Right renal cortex interstitium (tissue), 3 donors: ENCODE measurements at places on chromosomes 2 and 18.

- no peak for DNase-seq
These were observed 9.9 kb downstream of the LIMS2 start for GRCh38 chr2:127665267-127665893.

DNA sequence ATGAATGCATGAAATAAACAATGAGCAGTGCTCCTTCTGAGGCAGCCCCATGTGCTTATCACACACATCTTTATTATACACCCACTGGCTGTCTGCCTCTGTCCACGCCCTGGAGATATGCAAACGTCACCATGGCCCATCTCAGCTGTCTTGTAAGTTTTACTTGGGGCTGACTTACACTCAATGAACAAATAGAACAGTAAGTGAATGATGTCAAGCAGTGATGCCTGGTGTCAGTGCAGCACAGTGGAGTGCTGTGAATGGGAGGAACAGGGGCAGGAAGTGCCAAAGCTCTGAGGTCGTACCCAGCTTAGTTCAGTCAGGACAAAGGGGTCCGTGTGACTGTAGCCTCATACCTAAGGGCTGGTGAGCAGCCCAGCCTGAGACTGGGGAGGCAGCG is 659.5 kb upstream of the HS6ST1 start:
- no peak for DNase-seq

DNA sequence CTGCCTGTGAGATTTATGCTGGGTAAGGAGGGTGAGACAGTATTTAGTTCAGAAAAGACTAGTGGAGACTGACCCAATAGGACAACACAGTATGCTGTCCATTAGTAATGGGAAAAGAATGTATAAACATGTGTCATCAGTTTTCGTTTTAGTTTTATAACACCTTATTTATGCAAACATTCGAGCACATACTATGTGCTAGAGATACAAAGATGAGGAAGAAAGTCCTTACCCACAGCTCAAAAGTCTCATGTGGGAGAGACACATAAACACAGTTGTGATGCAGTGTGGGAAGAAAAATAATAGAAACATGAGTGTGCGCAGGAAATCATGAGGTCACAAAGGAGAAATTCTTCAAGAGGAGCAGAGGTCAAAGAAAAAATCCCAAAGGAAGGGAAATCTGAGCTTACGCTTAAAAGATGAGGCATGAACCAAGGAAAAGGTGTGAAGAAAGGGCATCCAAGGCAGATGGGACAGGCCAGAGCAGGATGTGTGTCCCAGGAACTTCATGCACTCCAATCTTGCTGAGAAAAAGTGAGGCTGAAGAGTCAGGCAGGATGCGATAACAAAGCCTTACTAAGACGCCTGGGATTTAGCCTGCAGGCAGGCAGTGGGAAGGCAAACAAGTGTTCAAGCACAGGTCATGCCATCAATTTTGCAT is 8.1 kb downstream of the METTL21A start:
- DNase-seq = no peak

GRCh38 chr2:88950010-88950409 is 258.5 kb downstream of the RPIA start:
- DNase-seq = no peak

DNA sequence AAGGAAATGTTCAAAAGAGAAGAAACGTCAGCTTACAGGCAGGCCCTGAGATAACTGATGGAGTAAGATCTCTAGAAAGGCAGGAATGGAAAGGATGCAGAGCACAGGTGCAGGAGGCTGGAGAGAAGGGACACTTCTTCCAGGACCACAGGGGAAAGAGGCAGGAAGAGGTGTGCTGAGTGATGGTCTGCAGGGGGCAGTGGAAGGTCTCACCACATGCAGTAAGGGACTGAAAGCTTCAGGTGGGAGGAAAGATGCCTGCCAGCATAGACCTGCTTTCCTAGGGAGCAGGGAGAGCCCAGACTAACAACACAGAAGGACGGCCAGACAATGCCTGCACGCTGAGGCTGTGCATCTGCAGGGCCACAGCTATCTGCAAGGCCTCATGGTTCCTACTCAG is 156.8 kb downstream of the L3MBTL4 start:
- DNase-seq = no peak

DNA sequence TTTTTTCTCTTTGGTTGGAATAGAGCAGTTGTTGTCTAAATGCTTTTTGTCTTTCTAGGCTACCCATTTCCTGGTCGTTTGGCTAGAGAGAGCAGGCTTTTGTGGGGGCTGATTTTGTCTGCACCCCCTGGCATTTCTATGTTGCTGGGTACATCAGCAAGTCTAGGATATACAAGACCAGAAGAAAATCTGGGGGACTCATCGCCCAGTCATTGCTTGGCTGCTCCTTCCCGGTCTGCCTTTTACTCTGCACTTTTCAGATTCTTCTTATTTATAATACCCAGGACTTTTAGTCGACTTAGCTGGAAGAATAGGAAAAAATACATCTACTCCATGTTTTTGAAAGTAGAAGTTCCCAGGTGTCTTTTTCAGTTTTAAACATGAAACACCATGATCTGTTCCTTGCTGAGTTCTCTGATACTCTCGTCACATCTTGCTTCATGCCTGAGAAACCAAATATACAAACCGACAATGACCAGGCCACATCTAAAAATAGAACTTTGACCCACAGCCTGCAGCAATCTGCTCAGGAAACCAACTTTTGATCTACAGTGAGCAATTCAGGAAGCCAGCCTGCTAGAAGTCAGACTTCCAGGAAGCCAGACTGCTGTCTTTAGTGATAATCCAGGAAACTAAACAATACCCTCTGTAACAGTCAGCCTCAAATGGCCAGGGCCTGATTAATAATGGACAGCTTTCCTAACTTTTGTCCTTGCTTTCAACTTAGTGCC is 163.8 kb upstream of the MEX3C start:
- DNase-seq = no peak

DNA sequence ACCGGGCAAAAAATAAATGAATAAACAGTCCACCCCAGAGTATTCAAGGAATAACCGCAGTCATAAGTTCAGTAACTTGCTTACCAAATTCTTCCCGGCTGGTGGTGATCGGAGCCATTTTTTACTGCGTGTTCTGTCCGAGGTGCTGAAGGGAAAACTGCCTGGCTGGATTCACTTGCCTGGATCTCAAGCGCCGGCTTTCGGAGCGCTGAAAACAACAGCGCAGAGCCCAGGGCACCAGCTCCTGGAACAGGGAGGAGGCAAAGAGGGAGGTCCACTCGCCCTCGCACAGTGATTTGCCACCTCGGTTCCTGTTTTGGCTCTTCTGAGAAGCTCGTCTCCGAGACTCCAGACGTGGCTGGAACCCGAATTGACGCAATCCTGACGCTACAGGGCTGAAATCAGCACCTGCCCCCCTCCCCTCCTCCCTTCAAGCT is at the start of gene SYT4:
Gene SYT4 (minus strand): TSS at position 327 of the 437 bp plus-strand sequence. CDS start 209 bp downstream, at position 118.
- peak; percentile 80 for DNase-seq

DNA sequence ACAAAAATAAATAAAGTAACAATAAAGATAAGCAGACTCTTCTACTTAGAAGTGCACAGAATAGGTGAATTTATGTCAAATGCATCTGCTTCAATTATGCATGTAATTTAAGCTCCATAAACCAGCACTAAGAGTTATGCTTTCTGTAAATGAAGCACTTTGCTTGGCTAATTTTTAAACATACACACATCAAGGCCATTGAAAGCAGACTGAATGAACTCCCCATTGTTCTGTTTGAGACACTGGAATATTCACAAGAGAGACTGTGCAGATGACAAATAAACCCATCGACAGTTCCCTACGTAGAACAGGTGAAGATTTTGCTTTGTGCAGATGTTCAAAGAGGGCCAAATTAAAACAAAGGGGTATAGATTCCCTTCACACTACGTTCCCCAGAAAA is 133.4 kb downstream of the PID1 start:
- DNase-seq = no peak

GRCh38 chr2:150675807-150676206 is 188.3 kb upstream of the RND3 start:
- DNase-seq = no peak

GRCh38 chr18:48953104-48953706 is 2.4 kb upstream of the SMAD7 start:
- no peak for DNase-seq

- DNase-seq = no peak
These were observed 55.6 kb upstream of the DLGAP1 start for GRCh38 chr18:4510711-4511110.

GRCh38 chr2:223197046-223197445 is 145.1 kb downstream of the KCNE4 start:
- DNase-seq = no peak

- no peak for DNase-seq
These were observed 455.9 kb upstream of the SOX11 start for GRCh38 chr2:5236249-5236648.

DNA sequence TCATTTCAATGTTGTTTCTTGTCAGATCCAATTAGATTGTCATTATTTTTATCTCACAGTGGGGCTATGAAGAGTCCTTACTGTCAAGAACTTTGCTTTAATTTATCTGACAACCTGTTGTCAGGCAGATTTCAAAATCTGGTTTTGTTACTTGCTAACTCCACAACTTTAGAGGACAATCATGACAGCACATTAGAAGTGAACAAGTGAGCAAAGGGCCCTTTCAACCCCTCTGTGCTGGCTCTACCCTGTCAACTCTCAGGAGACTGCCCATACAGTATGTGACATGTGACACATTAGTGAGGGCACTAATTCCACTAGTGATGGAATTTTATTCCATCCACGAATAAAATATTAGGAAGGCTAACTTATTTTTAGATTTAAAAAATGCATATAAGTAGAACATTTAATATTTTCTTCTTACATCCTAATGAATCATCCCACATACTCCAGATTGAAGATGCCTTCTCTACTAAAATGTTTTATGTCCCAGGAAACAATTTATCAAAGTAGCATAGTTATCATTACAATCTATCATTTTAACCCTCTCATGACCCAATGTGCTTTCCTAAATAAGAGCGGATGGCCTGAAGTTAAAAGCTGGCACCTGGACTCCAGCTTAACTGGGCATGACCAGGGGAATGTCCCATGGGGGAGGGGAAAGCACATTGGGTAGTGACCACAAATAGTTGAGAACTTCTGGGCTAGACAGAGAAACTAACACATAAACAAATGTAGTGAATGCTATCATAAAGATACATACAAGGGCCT is 97.6 kb upstream of the PPP1CB start:
- no peak for DNase-seq

DNA sequence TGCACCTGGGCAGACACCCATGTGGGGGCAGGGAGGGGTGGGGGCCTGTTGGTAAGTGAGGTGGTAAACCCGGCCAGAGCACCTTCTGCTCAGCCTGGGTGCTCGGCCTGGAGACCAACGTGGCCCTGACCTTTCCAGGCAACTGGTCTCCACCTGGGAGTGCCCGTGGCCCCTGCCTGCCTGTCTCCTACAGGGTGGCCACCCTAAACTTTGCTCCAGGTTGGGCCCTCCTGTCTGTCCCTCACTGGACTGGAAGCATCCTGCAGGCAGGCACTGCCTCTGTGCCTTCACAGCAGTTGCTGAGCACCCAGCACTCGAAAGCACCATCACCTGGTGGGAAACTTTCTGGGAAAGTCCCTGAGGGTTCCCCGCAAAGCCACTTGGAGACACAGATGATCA is 171.3 kb downstream of the TWIST2 start:
- DNase-seq = no peak

DNA sequence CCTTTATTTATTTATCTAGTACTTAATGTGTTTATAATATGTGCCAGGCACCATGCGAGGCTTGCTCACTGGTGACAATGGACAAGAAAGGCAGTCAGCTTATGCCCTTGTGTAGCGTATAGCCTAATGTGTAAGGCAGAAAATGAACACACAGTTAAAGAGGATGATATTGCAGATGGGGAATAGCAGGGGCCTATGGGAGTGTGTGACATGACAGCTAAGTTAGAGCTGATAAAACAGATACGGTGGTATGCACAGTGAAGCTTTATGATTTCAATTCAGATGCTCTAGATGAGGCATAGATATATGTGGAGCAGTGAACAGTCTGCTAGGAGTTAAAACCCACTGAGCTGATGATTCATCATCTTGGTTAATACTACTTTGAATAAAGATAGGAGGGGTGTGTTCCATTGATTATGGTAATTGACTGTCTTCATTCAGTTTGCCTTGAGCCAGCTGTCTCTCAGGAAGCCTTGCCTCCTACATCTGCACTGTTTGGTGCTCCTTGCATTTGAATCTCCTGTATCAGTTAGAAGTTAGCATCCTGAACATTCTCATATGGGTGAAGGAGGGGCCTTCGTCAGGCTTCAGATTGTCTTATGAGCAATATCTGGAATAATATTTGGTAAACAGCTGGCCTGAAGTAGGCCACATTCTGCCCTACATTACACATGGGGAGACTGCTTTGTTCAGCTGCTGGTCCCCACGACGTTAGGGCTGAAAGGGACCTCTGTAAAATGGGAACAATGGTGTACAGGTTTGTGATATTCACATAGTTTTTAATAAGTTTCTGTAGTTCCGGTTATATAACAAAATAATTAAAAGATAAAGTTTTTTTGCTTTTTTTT is 13.2 kb downstream of the MAP4K4 start:
- no peak for DNase-seq

DNA sequence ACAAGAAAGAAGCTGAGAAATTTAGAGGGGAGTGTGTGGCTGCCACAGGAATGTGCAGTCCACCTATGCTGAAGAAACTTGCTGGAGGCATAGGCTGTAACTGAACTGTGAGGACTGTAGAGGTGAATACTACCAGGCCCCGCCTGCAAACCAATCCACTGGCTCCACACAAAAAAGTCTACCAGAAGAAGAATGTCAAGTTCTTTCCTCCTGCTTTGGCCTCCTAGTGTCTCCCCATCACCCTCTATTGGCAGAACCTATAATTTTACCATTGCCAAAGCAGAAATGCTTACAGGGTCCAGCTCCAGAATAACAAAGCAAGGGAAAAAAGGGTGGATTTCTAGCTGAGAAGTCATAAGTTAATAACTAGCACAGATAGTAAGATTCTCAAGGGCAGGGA is 5.9 kb upstream of the ATP5MC3 start:
- DNase-seq = no peak

DNA sequence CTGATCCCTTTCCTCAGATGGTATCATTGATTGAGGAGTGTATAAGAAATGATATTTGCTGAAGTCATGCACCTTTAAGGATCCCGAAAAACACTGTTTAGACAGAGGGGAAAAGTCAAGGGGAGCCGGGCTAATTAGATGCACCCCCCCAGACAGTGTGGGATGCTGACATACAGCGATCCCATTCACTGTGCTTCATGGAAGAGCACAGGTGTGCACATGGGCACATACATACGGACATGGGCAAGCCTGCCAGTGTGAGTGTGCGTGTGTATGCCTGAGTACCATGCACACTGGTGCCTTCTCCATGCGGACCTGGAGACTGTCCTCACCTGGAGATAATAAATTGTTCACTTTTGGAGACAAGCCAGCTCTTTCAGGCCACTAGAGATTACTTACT is 22.6 kb downstream of the MEIS1 start:
- no peak for DNase-seq
